ENCODE measurements at places on chromosomes 7 and 10. TPM values are rescaled to one million over a fixed set of nuclear protein-coding genes. Genes with fewer than 3 reads are reported as not detected.

Gene GARS1
- 106 TPM for total RNA-seq

Gene PKD2L1
- total RNA-seq = not detected

Gene IDI2
- total RNA-seq = not detected

Gene SLC13A1
- not detected for total RNA-seq

Gene DYDC2
- total RNA-seq = not detected

Gene GPR26
- not detected for total RNA-seq

Gene SPDYE3
- total RNA-seq = not detected

Gene LRIT1
- total RNA-seq = not detected

Gene NDUFB2
- total RNA-seq = 296 TPM

Gene PIP
- not detected for total RNA-seq

Gene MNX1
- 3.7 TPM for total RNA-seq

Gene WNT2
- total RNA-seq = not detected

Gene CLEC5A
- total RNA-seq = not detected

Gene SFTPD
- not detected for total RNA-seq

Gene ACHE
- total RNA-seq = 1.3 TPM

Gene SERPINE1
- total RNA-seq = 46.1 TPM

Gene ITIH5
- not detected for total RNA-seq

Gene GRM8
- not detected for total RNA-seq

Gene TMEM229A
- not detected for total RNA-seq

Gene MSS51
- total RNA-seq = 3.2 TPM

Gene ATOH7
- total RNA-seq = not detected

Gene CNTNAP2
- 1.8 TPM for total RNA-seq

Gene PDCD11
- 50.9 TPM for total RNA-seq

Gene ADCYAP1R1
- total RNA-seq = not detected

Gene MTPN
- 113 TPM for total RNA-seq

Gene NPY4R2
- total RNA-seq = not detected

Gene RAMP3
- total RNA-seq = not detected

Data from PC-3 (cell line).